Suppressor macrophage treated with lipopolysaccharide for 4 hours (primary cell): ENCODE measurements at places on chromosomes 1 and 21.

GRCh38 chr1:182686446-182686845, 2.1 kb upstream of the RGS8 start:
- DNase-seq = no peak

DNA sequence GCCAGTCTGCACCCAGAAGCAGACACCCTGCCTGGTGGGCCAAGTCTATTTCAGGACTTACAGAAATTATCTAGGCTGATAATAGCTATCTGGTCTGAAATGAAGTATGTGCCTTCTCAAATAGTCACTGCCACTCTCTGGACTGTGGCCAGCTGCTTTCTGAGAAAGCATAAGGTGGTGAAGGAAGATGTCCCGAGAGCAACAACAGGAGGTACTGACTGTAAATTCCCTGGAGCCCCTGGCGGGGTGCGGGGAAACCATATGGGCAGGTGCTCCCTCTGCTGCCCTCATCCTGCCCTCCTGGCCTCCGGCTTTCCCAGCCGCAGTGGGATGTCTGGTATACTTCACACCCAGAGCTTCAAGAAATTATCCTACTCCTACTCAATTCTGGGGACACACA, 86.8 kb downstream of the TGFBR3 start:
- DNase-seq = no peak

GRCh38 chr1:234969581-234970400, 158.8 kb downstream of the TOMM20 start:
- DNase-seq = no peak

DNA sequence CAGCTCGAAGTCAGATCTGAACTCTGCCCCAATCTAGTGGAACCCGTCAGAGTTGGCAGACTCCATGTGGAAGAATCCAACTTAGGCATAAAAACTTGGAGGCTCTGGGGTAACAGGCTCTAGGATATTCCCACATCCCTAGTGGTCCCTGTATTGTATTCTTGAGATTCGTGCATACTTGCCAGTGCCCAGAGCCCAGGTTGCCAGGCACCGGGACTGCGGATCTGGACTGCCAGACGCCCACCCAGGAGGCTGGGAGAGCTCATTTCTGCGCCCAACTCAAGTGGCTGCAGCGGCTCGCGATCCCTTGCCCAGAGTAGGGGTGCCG, 1.1 kb downstream of the GRIK1 start:
- no peak for DNase-seq

- DNase-seq = peak; percentile 59
Measured at GRCh38 chr21:38257667-38258066, 876 bp downstream of the KCNJ15 start.

GRCh38 chr1:208268541-208269337, 24.6 kb upstream of the PLXNA2 start:
- no peak for DNase-seq

DNA sequence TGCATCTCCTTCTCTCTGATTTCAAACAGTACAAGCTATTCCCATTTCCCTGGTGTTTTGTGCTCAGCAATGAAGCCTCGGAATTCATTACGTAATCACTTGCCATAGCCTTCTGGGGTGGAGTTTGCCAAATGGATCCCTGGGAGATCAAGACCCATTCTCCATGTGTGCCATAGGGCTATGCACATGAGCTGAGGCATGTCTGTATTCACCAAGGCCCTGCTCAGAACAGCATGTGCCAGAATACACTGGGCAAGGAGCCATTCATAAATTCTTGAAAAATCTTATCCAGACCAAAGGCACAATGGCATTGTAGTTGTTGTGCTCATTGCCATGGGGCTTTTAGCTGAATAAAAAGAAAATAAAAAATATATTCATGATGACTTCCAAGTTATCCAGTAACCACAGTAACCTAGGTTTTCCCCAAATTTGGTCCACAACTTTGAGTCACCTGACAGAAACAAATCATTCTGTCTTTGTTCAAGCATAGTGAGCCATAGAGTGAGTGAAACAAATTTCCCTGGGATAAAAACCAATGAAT, 53.0 kb downstream of the CRB1 start:
- no peak for DNase-seq

DNA sequence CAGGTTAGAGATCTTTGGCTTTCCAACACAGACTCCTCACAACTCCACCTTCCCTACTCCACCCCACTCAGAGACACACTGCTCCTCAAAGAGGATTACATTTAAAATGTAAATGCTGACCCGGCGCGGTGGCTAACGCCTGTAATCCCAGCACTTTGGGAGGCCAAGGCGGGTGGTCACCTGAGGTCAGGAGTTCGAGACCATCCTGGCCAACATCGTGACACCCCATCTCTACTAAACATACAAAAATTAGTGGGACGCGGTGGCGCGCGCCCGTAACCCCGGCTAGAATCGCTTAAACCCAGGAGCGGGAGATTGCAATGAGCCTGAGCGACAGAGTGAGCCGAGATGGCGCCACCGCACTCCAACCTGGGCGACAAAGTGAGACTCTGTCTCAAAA, 1.8 kb upstream of the ANP32E start:
- no peak for DNase-seq

- no peak for DNase-seq
Measured at GRCh38 chr1:1216770-1217620, 3.0 kb upstream of the TNFRSF4 start.

DNA sequence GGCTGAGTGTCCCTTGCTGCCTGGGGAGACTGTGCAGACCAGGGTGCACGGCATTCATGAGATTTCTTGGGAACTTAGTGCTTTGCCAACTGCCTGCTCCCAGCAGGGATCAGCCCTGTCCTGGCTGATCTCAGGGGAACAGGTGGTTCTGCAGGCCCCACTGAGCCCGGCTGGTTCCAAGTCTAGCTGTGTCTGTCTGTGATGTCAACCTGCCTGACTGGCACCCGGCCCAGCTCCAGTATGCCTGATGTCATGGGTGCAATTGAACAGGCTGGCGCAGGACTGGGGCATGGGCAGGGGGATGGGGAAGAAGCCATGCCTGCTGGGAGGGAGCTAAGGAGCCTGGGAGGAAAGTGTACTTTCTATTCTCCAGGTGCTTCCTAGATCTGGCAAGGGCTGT, 227.1 kb downstream of the GRIK3 start:
- DNase-seq = no peak

- DNase-seq = no peak
Measured at GRCh38 chr1:238458899-238459298, 568.2 kb upstream of the ZP4 start.

GRCh38 chr1:13620825-13621224, 37.2 kb downstream of the PDPN start:
- no peak for DNase-seq

GRCh38 chr1:86926883-86927282, 12.4 kb downstream of the HS2ST1 start:
- no peak for DNase-seq

DNA sequence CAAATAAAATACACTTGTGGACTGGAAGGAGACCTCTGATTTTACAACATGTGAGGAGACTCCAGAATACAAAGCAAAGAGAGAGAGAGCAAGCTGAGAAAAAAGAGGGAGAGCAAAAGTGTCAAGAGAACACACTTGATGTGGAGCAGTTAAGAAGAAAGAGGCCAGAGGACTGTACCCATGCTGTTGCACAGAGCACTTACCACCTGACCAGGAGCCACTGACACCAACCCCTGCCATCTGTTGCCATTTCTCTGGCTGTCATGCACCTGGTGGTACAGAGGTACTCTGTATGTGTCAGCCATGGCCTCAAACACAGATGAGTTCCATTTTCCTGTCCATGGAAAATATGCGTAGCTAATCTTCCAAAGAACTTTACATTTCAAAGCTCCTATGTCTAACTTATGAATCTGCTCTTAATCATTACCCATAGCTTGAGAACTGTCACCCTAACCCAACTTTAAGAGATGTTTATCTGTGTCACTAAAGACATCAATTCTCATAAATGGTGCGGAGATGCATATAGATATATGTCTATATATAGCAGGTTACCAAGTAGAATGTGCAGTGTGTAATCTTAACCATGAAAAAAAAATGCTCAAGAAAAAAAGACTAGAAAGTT, 32.8 kb upstream of the ABCD3 start:
- DNase-seq = no peak

- DNase-seq = no peak
Measured at GRCh38 chr1:54490361-54491248, 57.4 kb upstream of the ACOT11 start.

- DNase-seq = no peak
Measured at GRCh38 chr21:16522548-16522947, 792.8 kb downstream of the USP25 start.

- no peak for DNase-seq
Measured at GRCh38 chr21:42654913-42655795, 1.7 kb downstream of the PDE9A start.
